ENCODE measurements at places on chromosomes 2 and 18. TPM values are rescaled to one million over a fixed set of nuclear protein-coding genes. Genes with fewer than 3 reads are reported as not detected.

DNA sequence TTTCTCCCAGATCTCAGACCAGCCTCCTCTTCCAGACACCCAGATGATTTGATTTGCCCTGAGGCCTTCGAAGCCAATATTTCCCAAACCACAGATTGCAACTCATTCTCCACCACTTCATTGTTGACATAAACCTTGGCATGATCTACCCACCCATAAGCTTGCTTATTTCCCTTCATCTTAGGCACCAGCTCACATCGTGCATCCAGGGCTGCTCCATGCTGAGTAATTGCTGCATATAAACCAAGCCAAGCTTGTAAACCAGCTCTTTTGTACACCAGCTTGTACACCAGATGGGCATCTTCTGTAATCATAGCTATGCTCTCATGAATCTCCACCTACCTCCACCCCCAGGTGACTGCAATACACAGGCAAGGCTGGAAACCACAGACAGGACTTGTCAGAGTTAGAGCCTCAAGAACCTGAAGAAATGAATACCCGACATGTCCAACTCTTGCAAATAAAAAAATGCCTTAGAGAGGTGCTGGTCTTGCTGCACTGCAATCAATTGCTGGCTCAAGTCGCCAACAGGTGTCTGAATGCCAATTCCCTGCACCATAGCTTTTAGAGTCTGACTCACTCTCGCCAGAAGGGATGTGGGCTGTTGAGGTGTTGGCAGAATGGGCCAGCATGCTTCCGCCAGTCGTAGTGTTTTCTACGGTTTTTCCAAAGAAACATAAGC is 31.5 kb downstream of the TRABD2A start:
- peak; percentile 51 for DNase-seq

Gene AKAIN1
- total RNA-seq = not detected

- DNase-seq = peak; percentile 37
Observed at GRCh38 chr18:56770873-56771272, 119.7 kb downstream of the WDR7 start.

Gene DYSF
- total RNA-seq = not detected

DNA sequence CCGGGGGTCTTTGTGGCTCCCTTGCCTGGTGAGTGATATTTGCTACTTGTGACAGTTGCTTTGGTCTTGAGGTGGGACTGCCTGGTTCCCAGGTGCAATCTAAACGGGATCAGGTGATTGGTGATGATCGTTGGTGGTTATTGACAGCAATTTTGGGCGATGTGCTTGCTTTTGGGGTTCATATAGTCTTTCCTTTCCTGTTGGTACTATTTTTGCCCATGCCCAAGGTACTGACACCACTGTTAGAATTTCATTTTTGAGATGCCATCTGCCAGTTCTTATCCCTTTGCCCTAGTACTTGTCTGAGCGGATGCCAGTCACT is 573 bp downstream of the WDR7 start:
- DNase-seq = no peak

GRCh38 chr2:39902103-39902502 is 123.0 kb upstream of the THUMPD2 start:
- DNase-seq = peak; percentile 87

Gene LHCGR
- not detected for total RNA-seq

DNA sequence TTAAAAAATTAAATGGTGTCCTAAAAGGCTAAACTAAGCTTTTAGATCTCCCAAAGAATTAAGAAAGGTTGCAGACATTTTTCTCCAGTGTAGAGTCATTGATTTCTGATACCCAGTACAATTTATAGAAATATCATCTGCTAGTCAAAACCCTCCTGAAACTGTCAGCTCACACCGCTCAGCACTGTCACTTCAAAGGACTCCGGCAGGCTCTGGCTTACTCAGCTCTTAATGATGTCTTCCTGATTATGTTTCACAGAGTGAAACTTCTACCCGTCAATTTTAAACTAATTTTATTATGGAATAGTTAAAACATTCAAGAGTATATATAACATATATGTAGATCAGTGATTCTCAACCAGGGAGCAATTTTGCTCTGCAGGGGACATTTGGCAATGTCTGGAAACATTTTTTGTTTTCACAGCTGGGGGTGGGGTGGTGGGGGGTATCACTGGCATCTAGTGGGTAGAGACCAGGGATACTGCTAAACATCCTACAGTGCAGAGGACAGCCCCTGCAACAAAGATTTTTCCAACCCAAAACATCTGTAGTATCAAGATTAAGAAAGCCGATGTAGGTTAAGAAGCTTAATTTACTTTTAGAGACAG is 31.6 kb downstream of the CDK15 start:
- DNase-seq = no peak

- no peak for DNase-seq
Observed at GRCh38 chr18:31057917-31058316, 15.4 kb upstream of the DSC3 start.

Gene C1GALT1C1L
- not detected for total RNA-seq

GRCh38 chr2:56587456-56587855 is 403.7 kb downstream of the CCDC85A start:
- DNase-seq = no peak

GRCh38 chr2:74564222-74564621 is 9.7 kb downstream of the DOK1 start:
- peak; percentile 68 for DNase-seq

Gene CLK1
- 32.4 TPM for total RNA-seq

DNA sequence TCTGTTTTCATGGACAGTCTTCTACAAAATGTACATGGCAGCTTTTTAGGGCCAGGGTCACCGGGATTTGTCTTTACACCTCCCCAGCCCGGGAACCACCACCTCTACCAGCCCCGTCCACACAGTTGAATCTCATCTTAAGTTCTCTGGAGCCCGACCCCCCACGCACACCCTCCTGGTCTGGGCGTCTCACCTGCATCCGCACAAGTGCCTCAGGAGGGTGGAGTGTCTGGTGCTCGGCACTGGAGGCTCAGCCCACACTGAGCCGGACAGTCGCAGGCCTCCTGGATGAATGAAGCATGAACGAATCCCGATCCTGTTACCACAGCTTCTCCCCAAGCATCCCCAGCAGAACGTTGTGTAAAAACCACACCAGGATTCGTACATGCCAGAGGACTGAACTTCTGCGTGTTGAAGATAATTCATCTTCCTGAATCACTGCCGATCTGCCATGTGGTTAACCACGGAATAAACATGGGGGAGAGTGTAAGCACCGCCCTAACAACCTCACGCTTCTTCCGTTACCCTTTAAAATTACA is 162.0 kb downstream of the RTP5 start:
- peak; percentile 90 for DNase-seq

DNA sequence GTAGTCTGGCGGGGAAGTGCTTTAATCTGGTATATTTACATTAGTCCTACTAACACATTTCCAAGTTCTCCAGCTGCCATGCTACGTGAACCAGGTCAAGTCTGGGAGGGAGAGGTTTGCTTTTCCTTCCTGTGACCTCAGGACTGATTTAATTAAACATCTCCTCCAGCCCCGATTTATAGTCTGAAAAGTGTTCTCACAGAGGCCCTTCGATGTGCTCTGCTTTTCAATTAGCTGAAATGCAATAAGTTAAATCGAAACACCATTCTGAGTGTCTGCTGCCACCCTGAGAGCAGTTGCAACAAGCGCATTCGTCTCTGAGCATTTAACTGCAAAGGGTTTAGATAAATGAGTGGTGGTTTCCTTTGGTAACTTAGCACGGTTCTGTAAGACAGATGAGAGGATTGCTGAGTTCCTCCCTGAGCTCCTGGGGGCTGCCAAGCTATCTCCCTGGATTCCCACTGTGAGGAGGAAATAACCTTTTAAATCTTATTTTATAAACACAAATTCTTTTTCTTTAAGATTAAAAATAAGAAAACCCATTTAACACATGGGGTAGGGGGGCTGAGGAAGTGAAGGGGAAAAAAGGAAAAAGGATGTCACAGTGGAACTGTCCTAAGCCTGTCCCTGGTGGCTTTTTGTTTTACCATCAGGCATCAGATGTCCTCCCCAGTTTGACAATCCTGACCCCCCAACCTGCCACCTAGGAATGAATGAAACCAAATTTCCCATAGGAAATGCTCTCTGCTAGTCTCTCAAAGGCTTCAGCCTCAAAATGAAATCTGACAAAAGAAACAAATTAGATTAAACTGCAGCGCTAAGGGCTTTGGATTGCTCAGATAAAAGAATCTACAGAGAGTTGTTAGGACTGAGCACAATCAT is 56.5 kb upstream of the CREB1 start:
- peak; percentile 90 for DNase-seq

Gene VWA3B
- not detected for total RNA-seq

DNA sequence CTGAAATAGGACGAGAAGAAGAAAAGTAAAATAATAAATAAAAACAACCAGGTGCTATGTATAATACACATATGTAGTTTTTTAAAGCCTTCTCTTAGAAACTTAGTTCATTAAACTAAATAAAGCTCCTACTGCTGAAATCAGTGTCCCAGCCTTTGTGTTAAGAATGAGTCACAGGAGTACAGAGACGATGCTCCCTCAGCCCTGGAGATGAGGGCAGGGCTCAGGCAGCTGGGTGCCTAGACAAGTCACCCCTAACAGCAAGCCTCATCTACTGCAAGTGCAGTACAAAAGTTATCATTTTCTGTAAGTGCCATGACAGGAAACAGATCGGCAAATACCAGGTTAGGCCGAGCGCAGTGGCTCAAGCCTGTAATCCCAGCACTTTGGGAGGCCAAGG is 18.2 kb downstream of the KIDINS220 start:
- DNase-seq = peak; percentile 69

Gene STEAP3
- 30.5 TPM for total RNA-seq

Gene RAPH1
- total RNA-seq = 144 TPM

Gene VAMP5
- total RNA-seq = 50.3 TPM

Gene AQP12B
- total RNA-seq = not detected

GRCh38 chr2:15555760-15556193 is 5.4 kb downstream of the NBAS start:
- DNase-seq = no peak

- DNase-seq = no peak
Observed at GRCh38 chr2:8281950-8282857, 399.7 kb upstream of the ID2 start.

Gene FOXD4L1
- not detected for total RNA-seq

Gene PDE11A
- 0.86 TPM for total RNA-seq

- DNase-seq = no peak
Observed at GRCh38 chr18:46356278-46357033, 252.3 kb downstream of the HAUS1 start.

GRCh38 chr2:77469106-77469505 is 53.1 kb downstream of the LRRTM4 start:
- DNase-seq = no peak

DNA sequence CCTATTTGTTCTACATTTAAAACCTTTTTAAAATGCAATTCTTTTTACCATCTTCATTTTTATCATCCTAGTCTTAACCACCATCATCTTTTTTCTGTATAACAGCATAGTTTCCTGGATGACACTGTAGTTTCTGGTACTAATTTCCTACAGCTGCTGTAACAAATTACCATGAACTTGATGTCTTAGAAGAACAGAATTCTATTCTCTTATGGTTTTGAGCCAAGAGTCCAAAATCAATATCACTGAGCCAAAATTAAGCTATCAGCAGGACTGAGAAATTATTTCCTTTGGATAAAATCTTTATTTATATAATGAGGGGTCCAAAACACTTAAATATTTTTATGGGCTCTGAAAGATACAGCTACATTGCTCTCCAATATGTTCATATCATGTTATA is 539.3 kb downstream of the METTL4 start:
- no peak for DNase-seq

GRCh38 chr2:218002845-218003180 is at the start of gene TNS1:
Gene TNS1 (minus strand): TSS chr2:218002995. CDS start chr2:218002872, 123 bp downstream.
- peak; percentile 90 for DNase-seq

- DNase-seq = peak; percentile 61
Observed at GRCh38 chr2:101152272-101153076, 1.3 kb upstream of the TBC1D8 start.

DNA sequence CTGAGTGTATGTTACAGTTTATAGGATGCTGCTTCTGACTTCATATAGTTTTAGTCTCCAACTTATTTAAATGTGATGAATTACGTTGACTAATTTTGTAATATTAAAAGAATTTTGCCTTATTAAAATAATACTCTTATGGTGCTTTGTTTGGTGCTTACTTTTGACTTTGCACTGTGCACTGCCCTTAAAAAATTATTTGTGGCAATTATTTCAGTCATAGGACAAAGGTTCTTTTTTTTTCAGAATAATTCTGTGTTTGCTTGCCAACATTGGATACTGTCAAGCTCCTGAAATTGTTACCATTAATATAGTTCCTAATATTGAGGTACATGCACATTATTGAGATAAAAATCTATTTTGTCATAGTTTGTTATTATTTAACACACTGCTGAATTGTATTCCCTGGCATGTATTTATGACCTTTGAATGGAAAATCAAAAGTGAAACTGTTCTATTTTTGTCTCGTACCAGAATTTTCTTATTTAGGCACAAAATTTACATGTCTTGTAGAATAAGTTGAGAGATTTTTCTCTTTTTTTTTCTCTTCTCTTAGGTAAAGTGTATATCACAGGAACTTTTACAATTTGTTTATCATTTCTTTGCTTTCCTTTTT is 572.8 kb upstream of the KLHL29 start:
- DNase-seq = no peak

GRCh38 chr2:232522623-232523401 is 2.6 kb downstream of the PRSS56 start:
- no peak for DNase-seq

GRCh38 chr2:232367016-232367415 is 11.5 kb upstream of the ALPP start:
- DNase-seq = no peak

DNA sequence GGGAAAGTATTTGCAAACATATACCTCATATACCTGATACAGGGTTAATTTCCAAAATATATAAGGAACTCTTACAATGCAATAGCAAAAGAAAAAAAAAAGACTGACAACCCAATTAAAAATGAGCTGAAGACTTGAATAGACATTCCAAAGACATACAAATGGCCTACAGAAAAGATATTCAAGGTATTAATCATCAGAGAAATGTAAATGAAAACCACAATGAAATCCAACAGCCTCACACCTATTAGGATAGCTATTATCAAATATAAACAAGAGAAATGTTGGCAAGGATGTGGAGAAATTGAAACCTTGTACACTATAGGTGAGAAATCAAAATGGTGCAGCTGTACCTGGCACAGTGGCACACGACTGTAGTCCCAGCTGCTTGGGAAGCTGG is 25.7 kb downstream of the NR4A2 start:
- no peak for DNase-seq

Gene CLEC4F
- not detected for total RNA-seq

DNA sequence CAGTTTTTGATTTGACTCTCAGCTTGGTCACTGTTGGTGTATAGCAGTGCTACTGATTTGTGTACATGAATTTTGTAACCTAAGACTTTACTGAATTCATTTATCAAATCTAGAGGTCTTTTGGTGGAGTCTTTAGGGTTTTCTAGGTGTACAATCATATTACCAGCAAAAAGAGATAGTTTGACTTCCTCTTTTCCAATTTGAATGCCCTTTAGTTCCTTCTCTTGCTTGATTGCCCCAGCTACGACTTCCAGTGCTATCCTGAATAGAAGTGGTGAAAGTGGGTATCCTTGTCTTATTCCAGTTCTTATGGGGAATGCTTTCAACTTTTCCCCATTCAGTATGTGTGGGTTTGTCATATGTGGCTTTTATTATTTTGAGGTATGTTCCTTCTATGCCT is 312.9 kb upstream of the REV1 start:
- DNase-seq = no peak

GRCh38 chr2:54639609-54640008 is 83.9 kb upstream of the EML6 start:
- DNase-seq = peak; percentile 46

GRCh38 chr2:71419976-71420375 is 33.4 kb upstream of the DYSF start:
- DNase-seq = no peak
